Immature natural killer cell (primary cell): ENCODE measurements at places on chromosomes 3 and 15. TPM values are rescaled to one million over a fixed set of nuclear protein-coding genes. Genes with fewer than 3 reads are reported as not detected.

DNA sequence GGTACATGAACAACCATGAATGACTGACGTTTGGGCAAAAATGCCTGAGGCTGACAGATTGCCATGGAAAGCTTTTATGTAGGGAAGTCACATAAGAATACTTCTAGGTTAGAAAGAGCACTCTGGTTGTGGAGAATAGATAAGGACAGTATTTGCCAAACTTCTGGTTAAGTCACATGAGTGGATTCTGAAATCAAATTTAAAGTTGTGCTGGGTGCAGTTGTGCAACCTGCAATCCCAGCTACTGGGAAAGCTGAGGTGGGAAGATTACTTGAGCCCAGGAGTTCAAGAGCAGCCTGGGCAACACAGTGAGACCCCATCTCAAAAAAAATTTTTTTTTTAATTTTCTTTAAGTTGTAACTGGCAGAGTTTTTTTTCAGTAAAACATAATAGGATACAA, 7.2 kb upstream of the ZNF148 start:
- H3K4me3 ChIP-seq, result no peak overlapping the region
- no peak overlapping the region for H3K27ac ChIP-seq
- H3K27me3 ChIP-seq, result no peaks in the 10 kb centered on the region
- H3K4me1 ChIP-seq, result no peaks in the 10 kb centered on the region

GRCh38 chr3:34132069-34132692, 333.8 kb downstream of the PDCD6IP start:
- no peak overlapping the region for H3K27ac ChIP-seq
- H3K4me3 ChIP-seq, result no peak overlapping the region
- no peaks in the 10 kb centered on the region for H3K4me1 ChIP-seq
- no peaks in the 10 kb centered on the region for H3K27me3 ChIP-seq

The CHRNB4 gene
- not detected for polyA plus RNA-seq

DNA sequence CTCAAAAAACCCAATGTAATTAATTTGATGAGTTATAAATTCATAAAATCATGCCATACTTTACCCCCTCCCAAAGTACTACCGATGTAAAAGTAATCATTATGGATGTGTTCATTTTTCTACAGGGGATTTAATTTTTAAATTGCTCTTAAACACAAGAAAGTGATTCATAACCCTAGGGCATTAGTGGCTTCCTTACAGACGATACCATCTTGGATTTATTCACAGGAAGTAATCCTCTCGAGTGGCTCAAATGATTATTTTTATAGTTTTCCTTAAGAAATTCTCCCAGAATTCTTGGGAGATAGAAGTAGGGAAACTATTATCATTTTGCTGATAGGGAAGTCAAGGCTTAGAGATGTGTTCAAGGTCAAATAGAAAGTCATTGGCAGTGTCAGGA, 80.9 kb downstream of the PEX5L start:
- peaks cover 8% of the 10 kb centered on the region for H3K4me1 ChIP-seq
- DNase-seq, result no peak
- H3K36me3 ChIP-seq, result no peaks in the 10 kb centered on the region
- H3K27me3 ChIP-seq, result peaks cover 3% of the 10 kb centered on the region
- no peak overlapping the region for H3K4me3 ChIP-seq

The GHRL gene
- 0.94 TPM for polyA plus RNA-seq

GRCh38 chr3:46036191-46036590, 8.9 kb upstream of the XCR1 start:
- no peaks in the 10 kb centered on the region for H3K4me1 ChIP-seq
- no peaks in the 10 kb centered on the region for H3K27me3 ChIP-seq
- H3K4me3 ChIP-seq, result no peak overlapping the region
- H3K27ac ChIP-seq, result no peak overlapping the region

DNA sequence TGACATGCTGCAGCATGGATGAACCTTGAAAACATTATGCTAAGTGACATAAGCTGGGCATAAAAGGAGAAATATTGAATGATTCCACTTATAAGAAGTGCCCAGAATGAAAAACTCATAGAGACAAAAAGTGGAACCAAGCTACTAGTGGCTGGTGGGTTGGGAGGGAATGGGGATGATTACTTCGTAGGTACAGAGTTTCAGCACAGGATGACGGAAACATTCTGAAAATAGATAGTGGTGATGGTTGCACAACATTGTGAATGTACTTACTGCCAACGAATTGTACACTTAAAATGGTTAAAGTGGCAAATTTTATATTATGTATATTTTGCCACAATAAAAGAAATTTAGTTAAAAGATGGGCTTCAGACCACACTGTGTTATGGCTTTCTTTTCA, 93.6 kb downstream of the RPLP1 start:
- no peak for DNase-seq
- H3K27ac ChIP-seq, result no peak overlapping the region
- peaks cover 13% of the 10 kb centered on the region for H3K27me3 ChIP-seq
- no peaks in the 10 kb centered on the region for H3K4me1 ChIP-seq
- peaks cover 1% of the 10 kb centered on the region for H3K36me3 ChIP-seq

The CLRN1 gene
- polyA plus RNA-seq, result not detected

GRCh38 chr3:147924755-147925154, 515.6 kb downstream of the ZIC1 start:
- no peaks in the 10 kb centered on the region for H3K36me3 ChIP-seq
- peaks cover 4% of the 10 kb centered on the region for H3K27me3 ChIP-seq
- H3K27ac ChIP-seq, result no peak overlapping the region
- H3K4me3 ChIP-seq, result no peak overlapping the region
- DNase-seq, result no peak
- H3K4me1 ChIP-seq, result no peaks in the 10 kb centered on the region

DNA sequence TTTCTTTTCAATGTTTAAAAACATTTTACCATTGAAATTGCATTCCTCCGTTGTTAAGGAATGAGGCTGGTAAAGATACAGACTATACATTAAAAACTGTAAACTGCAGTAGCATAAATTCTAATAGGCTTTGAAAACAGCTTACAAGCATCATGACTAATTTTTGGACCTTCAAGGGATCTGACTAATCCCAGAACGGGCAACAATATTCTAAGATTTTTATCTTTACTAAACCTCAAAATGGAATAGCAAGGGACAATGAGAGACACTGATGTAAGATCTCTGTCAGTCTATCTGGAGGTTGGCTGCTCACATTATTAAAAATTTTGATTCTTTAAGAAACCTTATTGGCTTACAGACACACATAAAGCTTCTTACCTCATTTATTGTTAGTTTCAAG, 74.7 kb downstream of the BTD start:
- no peak overlapping the region for H3K4me3 ChIP-seq
- H3K4me1 ChIP-seq, result no peaks in the 10 kb centered on the region
- H3K27me3 ChIP-seq, result no peaks in the 10 kb centered on the region
- DNase-seq, result no peak
- H3K36me3 ChIP-seq, result peaks cover 24% of the 10 kb centered on the region

DNA sequence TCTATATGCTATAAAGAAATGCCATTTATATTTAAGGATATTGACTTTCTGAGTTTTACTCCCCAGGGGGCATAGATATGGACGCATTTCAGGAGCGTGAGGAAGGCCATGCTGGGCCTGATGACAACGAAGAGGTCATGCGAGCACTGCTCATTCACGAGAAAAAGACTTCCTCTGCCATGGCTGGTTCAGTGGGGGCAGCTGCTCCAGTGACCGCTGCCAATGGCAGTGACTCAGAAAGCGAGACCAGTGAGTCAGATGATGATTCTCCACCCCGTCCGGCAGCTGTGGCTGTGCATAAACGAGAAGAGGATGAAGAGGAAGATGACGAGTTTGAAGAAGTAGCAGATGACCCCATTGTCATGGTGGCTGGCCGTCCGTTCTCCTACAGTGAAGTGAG, 38.4 kb downstream of the GTF2E1 start:
- no peak overlapping the region for H3K4me3 ChIP-seq
- peaks cover 9% of the 10 kb centered on the region for H3K36me3 ChIP-seq
- H3K27ac ChIP-seq, result no peak overlapping the region
- no peak for DNase-seq

GRCh38 chr3:71022551-71023335, 560.8 kb downstream of the FOXP1 start:
- no peak overlapping the region for H3K27ac ChIP-seq
- peaks cover 52% of the 10 kb centered on the region for H3K4me1 ChIP-seq
- H3K27me3 ChIP-seq, result peaks cover 3% of the 10 kb centered on the region

DNA sequence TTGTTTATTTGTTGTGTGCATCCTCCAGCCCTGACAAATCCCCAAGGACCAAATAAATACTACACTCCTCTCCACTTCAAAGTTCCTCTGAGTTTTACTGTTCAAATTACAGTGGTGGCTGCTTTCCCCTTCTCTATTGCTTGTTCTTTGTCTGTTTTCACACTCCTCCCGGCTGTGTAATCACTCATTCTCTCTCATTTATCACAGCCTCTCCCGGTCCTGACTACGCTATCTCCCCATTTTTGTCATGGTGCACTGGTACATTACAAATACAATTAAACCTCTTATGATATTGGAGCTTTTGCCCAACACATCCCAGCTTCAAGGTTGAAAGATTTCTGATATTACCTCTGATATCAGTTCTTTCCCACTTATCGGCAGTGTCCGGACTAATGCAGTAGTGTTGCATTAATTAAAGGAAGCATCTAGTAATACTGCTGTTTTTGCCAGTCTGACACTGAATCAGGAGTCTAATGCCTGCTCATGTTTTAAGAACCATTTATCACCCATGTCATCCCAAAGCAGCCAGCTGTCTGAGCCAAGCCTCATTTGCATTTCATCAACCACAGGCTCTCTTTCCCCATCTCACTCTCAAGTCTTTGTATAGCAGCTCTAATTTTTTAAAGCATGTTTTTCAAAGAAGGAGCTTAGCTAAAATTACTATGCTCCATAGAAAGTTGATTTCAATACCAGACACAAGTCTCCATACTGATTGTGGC, 740.5 kb downstream of the ROBO2 start:
- H3K27me3 ChIP-seq, result no peaks in the 10 kb centered on the region
- H3K27ac ChIP-seq, result no peak overlapping the region

DNA sequence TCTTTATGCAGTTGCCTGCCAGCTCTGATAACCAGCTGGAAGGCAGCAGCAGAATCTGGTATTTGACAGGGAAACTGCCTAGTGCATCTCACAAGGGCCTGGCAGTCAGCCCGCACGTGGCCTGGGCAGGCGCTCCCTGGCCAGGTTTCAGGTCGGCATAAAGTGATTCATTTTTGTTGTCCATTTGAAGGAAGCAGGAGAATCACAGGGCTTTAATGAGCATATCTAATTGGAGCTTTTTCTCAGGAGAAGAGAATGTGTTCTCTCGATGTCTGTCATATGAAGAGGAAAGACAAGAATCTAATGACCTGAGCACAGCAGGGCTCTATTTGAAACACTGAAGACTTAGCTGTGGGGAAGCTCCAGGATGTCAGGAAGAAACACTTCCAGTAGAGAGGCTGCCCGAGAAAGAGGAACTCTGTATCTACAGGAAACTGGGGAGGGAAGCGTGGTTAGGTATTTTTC, 98.8 kb upstream of the MB21D2 start:
- no peak overlapping the region for H3K4me3 ChIP-seq
- H3K27ac ChIP-seq, result no peak overlapping the region
- H3K36me3 ChIP-seq, result no peaks in the 10 kb centered on the region

DNA sequence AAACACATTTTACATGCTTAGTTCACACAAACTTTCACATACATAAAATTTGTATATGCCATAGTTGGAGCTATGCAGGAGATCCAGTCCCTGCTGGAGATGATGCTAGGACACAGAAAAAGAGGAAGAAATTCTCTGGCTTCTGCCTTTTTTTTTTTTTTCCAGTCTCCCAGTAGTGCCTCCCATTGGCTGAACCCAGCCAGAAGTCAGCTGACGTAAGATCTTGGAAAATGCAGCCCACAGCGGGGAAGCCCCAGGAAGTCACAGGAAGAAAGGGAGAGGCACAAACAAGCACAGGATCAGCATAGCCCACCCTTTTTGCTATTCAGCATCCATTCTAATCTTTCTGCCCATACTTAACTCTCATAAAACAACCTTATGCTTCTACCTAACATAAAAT, 38.5 kb downstream of the SCN11A start:
- H3K27ac ChIP-seq, result no peak overlapping the region
- H3K4me3 ChIP-seq, result no peak overlapping the region
- no peaks in the 10 kb centered on the region for H3K27me3 ChIP-seq
- H3K36me3 ChIP-seq, result no peaks in the 10 kb centered on the region
- no peak for DNase-seq

- peaks cover 7% of the 10 kb centered on the region for H3K27me3 ChIP-seq
- no peaks in the 10 kb centered on the region for H3K36me3 ChIP-seq
- no peaks in the 10 kb centered on the region for H3K4me1 ChIP-seq
- no peak overlapping the region for H3K27ac ChIP-seq
- DNase-seq, result no peak
These were observed 10.9 kb downstream of the EID1 start for GRCh38 chr15:48888836-48889235.

- peak; percentile 14 for DNase-seq
- H3K4me3 ChIP-seq, result no peak overlapping the region
- H3K27me3 ChIP-seq, result peaks cover 3% of the 10 kb centered on the region
These were observed 27.4 kb upstream of the DNAAF4 start for GRCh38 chr15:55535436-55535835.

DNA sequence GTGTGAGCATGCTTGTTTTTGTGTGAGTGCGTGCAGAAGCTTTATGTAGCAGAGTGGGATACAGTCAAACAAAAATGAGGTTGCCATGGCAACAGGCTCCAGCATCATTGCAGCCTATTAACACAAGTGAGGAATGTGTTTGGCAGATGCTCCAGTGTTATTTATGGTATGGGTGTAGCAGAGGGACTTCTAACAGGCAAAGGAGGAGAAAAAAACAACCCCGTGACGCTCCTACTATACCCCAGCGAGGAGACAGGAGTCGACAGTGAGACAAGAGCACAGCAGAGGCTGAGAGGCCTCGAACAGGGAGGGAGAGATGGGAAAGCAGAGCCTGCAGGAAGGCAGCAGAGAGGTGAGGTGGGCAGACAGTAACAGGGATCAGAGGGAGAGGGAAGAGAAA, 4.9 kb downstream of the ADCY5 start:
- H3K4me1 ChIP-seq, result peaks cover 4% of the 10 kb centered on the region
- DNase-seq, result no peak
- peaks cover 13% of the 10 kb centered on the region for H3K27me3 ChIP-seq
- H3K36me3 ChIP-seq, result no peaks in the 10 kb centered on the region
- H3K4me3 ChIP-seq, result no peak overlapping the region
